CD4-positive, alpha-beta T cell treated with Interleukin-6 at 100 ng/mL for 8 hours (primary cell): ENCODE measurements at places on chromosomes 2 and 18.

GRCh38 chr2:119260646-119261492 lies 37.2 kb downstream of the STEAP3 start:
- DNase-seq = no peak

GRCh38 chr2:168722592-168722991 lies 79.8 kb upstream of the NOSTRIN start:
- no peak for DNase-seq

DNA sequence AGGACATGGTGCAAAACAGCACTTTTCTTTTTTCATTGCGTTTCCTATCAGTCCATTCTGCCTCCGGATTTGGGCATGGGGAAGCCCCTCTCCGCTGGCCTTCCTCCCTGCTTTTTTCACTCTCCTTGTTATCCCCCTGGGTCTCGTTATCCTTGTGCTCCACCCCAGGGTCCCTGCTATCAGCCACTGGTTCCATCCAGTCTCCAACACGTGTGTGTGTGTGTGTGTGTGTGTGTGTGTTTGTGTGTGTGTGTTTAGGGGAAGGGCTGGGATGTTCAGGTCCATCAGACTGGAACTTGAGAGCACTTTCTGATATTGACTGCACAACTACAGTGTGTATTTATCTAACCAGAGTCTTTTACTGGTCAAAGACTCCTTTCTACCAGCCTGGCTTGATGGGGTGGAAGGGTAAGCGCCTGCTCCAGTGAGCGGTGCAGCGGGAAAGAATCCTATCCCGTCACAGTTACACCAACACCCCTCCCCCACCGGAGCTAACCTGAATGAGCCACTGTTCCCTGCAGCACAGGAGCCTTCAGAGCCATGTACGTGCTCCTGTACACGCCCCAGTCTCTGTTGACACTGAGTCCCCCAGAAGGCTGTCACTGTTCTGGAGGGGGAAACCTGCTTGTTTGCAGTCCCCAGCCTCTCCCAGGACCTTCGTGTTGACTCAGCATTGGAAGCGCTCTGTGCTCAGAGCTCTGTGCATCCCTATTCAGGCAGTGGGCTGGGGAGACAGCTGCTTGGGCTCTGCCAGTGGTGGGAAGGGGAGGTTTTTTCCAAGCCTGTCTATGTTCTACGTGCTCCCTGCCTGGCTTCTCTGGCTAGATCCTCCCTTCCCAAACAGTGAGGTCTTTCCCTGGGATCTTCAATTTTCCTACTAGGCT lies 4.6 kb downstream of the INHA start:
- no peak for DNase-seq

DNA sequence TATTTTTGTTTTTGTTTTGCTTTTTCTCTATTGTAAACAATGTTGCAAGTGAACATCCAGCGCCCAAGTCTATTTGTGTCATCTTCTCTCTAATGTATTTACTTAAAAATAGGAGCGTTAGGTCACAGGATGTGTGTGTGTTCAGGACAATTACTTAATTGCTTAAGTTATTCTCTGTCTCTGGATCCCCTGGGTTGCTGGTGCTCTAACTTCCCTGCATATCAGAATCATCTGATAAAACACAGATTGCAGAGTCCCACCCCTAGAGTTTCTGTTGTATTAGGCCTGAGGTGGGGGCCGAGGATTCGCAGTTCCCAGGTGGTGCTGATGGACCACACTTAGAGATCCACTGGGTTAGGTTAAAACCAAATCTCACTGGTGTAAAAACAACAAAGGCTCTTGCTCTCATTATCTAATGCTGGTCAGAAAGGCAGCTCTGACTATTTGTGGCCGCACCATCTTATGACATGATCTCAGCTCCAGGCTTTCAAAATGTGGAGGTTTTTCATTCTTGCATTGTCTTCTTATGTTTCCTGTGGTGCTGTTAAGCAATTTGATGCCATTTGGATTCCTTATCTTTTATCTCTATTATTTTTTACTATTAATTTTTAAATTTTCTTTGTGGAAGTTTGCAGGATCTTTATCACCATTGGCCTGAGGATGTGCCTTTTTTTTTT lies 87.7 kb downstream of the CLIP4 start:
- no peak for DNase-seq

DNA sequence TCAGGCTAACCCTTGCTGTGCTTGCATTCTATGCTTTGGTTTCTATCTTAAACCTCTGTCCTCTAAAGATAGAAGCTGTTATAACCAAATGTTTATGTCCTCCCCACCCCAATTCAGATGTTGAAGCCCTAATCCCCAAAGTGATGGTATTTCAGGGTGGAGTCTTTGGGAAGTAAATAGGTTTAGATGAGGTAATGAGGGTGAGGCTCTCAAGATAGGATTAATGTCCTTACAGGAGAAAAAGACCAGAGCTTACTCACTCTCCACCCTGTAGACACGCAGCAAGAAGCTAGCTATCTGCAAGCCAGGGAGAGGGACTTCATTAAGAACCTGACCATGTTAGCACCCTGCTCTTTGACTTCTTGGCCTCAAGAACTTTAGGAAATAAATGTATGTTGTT lies 362.5 kb downstream of the ERBB4 start:
- no peak for DNase-seq

GRCh38 chr2:59249441-59250306 lies 1008.5 kb upstream of the FANCL start:
- no peak for DNase-seq

DNA sequence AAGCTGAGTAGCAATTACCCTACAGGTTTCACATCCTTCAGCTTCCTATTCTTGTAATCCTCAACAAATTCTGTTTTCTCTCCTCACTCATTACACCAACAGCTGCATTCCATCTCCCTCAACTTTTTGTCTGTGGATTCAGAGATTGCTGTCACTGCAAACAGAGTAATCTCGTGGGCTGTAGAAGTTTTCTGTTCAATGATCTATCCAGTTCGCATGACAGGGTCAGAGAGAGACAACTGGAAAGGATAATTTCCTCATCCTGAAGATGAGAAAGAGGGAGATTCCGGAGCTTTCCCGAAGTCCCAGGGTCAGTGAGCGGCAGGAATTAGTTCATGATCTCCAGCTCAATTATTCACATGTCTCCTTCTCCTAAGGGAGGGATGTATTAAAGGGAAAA lies 75.7 kb downstream of the MYO5B start:
- no peak for DNase-seq

- no peak for DNase-seq
Observed at GRCh38 chr2:2890246-2890645, 487.4 kb downstream of the EIPR1 start.

- DNase-seq = no peak
Observed at GRCh38 chr2:56892382-56892781, 708.6 kb downstream of the CCDC85A start.

DNA sequence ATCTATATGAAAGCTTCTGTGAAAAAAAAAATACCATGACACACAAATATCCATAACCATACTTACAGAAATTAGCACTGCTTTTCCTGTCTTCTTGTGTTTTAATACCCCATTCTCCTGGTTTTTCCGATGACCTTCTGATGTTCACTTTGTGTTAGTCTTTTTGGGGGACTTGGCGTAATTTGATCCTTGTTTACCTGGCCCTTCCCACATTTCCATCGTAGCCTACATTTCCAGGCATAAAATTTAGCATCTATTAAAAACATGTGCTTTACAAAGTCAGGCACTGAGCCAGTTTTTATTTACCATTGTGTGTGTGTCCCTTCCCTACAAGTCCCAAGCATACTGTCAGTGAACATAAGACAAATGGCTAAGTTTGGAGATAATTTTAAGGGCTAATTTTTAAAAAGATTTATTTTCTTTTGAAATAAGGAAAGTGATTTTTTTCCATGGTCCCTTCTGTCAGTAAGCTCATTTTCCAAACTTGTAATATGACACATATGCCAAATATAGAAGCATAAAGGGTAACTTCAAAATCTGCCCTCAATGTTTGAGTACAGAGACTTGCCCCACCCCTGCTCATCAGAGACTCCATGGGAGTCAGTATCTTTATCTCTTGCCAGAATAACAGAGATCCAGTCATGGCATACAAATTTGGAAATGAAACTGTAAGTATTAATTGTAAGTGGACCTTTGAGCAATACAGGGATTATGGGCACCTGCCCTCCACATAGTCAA lies 27.3 kb downstream of the SESTD1 start:
- DNase-seq = no peak

DNA sequence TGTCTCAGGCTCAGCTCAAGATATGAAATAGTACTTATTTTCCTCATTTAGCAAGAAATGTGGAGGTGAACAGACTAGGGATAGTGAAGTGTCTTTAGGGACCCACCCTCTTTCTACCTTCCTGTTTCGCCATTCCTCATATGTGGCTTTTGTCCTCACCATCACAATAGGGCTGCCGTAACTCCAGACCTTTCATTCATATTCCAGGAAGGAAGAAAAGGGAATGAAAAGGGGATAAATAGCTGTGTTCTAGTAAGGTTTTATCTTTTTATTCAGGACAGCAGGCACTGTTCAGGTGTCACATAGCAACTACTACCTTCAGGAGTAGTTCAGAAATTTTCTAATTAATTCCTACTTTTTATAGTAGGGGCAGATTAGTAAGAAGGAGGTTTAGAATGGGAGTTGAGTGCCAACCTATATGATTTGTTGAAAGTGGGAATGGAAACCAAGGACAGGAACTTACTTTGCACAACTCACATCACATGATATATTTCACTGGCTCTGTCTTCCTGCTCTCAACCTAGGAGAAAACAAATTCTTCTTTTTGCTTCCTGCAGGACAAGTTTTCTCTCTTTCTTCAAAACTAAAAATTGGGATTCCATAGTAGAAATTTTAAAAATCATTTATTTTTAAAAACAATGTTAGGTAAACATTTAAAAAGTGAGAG lies 36.0 kb upstream of the HDAC4 start:
- DNase-seq = no peak

DNA sequence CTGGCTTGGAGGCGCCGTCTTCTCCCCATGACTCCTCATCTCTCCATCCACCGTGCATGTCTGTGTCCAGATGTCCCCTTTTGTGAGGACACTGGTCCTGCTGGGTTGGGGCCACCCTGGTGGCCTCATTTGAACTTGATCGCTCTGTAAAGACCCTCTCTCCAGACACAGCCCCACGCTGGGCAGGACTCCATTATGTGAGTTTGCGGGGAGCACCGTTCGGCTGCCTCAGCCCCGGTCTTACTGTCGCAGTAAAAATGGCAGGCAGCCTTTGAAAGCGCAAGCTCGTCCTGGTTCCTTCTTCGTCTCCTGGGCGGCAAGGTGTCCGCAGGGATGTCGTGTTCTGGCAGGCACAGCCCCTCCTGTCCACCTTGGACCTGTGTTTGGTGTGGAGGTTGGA lies 17.7 kb downstream of the NFATC1 start:
- DNase-seq = no peak

DNA sequence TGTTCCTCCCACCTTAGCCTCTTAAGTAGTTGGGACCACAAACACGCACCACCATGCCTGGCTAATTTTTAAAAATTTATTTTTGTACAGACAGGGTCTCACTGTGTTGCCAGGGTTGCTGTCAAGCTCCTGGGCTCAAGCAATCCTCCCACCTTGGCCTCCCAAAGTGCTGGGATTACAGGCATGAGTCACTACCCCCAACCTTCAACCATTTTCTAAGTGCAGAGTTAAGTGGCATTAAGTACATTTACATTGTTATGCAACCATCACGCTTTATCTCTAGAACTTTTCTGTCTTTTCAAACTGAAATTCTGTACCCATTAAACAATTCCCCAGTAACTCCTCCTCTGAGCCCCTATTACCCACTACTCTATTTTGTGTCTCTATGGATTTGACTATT lies 45.9 kb upstream of the AFF3 start:
- DNase-seq = no peak

DNA sequence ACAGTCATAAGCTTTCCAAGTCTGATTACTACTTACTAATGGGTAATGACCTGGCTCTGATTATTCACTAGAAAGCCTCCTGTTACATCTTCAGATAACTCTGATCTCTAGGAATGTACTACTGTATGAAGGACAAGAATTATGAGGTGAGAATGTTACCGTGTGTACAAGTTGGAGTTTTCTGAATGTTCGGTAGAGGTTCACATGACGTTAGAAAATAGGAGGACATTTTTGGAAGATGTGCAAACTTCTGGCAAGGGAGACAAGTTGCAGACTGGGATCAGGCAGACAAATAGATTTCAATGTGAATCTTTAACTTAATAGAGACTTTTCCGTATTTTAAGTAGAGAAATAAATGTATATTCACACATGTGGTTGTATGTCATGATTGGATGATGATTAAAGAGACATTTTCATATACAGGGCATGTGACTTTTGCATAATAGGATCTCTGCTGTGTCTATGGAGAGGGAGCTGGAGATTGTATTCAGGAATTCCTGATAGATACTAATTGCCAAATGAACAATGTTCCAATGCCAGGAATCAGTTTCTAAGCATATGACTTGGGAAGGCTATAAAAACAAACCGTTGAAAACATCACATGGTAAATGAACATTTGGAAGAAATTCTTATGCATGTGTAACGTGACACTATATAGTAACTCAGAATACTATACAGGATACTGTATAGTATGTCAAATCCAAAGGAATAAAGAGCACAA lies 1695.8 kb upstream of the PIK3C3 start:
- no peak for DNase-seq

DNA sequence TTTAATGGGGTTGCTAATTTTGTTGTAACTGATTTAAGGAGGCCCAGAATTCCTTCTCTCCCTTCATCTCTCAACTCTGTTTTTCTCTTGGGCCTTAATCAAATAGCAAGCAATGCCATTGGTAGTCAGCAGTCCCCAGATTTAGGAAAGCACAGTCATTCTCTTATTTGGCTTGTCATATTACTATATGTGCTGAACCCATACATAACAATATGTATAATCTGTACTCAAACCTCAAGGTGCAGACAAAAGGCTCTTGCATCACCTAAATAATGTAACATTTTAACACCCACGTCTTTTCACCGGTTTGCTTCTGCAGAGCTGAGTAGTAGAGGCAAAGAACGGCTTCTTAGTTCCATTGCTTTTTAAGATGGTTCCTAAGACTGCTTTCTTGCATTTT lies 33.4 kb downstream of the METTL8 start:
- no peak for DNase-seq

DNA sequence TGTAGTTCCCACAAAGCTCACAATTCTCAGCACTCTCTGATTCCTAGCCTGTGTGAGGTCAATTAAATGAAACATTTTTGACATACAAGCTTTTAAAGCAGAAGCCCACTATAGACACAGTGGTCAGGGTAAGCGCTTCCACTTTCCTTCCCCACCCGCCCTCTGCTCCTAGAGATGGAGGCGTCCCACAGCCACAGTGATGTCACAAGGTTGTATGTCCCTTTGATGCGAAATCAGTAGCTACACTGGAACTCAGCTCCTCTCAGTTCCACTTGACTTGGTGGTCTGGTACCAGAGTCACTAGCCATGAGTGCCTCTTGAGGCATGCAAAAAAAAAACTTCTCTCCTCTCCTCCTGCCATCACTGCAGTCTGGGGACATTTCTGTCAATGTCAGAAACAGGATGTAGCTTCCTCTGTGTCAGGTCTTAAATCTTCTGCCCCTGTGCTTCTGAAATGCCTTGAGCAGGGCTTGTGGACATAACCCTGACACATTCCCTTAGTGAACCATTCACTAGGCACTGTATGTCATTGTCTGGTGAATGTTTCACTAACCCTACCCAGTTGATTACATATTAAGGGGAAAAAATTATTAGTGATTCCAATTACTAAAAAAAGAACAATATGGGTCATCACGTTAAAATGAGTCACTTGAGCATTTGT lies 7.8 kb downstream of the SULT1C4 start:
- DNase-seq = no peak
